Fibroblast of lung (primary cell): ENCODE measurements at places on chromosomes 4 and X. TPM values are rescaled to one million over a fixed set of nuclear protein-coding genes. Genes with fewer than 3 reads are reported as not detected.

Gene GPR50
- total RNA-seq = not detected in 2 replicates

Gene GPC3
- total RNA-seq = 7.1 and 45.5 TPM in 2 replicates

Gene HSFX1
- 0.51 and 0.66 TPM in 2 replicates for total RNA-seq

Gene ART3
- total RNA-seq = not detected in 2 replicates

Gene TCEAL4
- total RNA-seq = 57.0 and 63.6 TPM in 2 replicates

Gene MGAT4D
- total RNA-seq = not detected in 2 replicates

Gene ARMCX1
- total RNA-seq = 70.4 and 79.4 TPM in 2 replicates

Gene P2RY8
- total RNA-seq = not detected in 2 replicates

Gene RHOXF2
- not detected in 2 replicates for total RNA-seq

Gene MAGEA9B
- total RNA-seq = not detected in 2 replicates

Gene SLC34A2
- total RNA-seq = not detected in 2 replicates

Gene PRRG1
- 6.2 and 10.2 TPM in 2 replicates for total RNA-seq

Gene TLR3
- 4.6 and 8.1 TPM in 2 replicates for total RNA-seq

Gene CXorf49B
- total RNA-seq = not detected in 2 replicates
